ENCODE measurements at places on chromosomes 12 and 14.

GRCh38 chr14:23167116-23167847, 16.2 kb downstream of the SLC7A8 start:
- peak; percentile 56 for DNase-seq
- H3K27ac ChIP-seq, result no peak overlapping the region
- H3K27me3 ChIP-seq, result no peaks in the 10 kb centered on the region
- peaks cover 13% of the 10 kb centered on the region for H3K36me3 ChIP-seq
- no peaks in the 10 kb centered on the region for H3K4me1 ChIP-seq
- H3K4me3 ChIP-seq, result no peak overlapping the region

DNA sequence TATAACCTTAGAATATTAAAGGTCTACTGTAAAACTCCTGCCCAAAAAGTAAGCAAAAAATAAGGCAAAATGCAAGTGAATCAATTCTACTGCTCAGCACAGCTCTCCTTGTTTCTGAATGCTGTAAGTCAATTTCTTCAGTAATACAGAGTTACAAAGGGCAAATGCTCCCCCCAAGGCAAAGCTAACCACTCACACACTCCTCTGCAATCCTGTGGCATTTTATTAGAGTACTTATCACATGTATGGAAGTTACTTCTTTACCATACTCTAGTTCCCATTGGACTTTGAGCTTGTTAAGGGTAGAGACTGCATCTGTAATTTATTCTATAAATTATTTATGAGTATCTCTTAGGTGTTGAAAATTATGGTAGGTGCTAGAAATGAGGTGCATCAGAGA, 27.2 kb downstream of the SEL1L start:
- no peak for DNase-seq
- peaks cover 57% of the 10 kb centered on the region for H3K36me3 ChIP-seq

DNA sequence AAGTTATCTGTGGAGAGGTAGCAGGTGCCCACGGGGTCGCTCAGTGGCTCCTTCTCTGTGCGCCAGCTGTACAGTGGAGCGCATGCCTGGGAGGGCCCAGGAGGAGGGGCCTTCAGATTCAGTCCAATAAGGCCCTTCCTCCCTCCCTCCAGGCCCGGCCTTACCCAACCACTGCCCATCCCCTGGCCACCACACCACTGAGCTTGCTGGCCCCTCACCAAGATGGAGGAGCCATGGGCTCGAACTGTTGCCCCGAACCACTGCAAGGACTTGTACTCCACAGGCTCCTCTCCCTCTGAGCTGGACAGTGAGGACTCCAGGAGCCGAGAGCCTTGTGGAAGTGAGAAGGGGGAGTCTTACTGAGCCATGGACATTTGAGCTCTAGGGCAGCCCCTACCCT, 9.8 kb downstream of the ITGA5 start:
- H3K27ac ChIP-seq, result peak overlapping the region; percentile 11
- no peak overlapping the region for H3K4me3 ChIP-seq
- DNase-seq, result no peak

- peak; percentile 57 for DNase-seq
- no peaks in the 10 kb centered on the region for H3K27me3 ChIP-seq
- peak within 1 kb of the TSS; percentile 68 for H3K4me3 ChIP-seq
- H3K27ac ChIP-seq, result peak within 1 kb of the TSS; percentile 79
- H3K36me3 ChIP-seq, result no peaks in the 10 kb centered on the region
Measured at GRCh38 chr12:57941165-57941894, at the start of gene ATP23. ATP23 (plus strand) TSS chr12:57941567; CDS start chr12:57941702, 135 bp downstream.

DNA sequence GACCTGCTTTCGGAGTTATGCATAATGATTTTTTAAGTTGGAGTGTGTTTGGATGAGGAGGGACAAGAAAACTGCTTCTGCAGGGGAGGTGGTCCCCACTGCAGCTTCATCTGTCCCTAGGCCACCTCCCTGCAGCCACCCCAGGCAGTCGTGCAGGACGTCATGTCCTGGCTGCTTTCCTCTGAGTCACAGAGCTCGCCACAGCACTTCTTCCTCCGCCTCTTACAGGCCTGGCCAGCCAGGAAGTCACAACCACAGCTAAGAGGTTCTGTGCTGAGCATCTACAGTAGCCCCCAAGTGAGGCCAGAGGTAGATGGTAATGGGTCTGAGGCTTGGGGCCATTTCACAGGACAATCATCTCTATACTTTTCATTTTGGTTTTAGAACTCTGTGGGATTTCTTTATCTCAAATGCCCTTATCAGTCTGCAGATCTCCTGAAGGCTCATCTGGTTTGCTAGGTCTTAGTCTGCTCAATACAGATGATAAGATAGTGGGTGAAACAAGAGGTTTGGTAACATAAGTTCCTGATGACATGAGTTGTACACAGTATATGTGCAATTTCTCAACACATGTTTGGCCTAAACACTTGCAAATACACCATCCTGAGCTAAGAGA, 106.4 kb downstream of the ARF6 start:
- H3K36me3 ChIP-seq, result no peaks in the 10 kb centered on the region
- peak; percentile 89 for DNase-seq
- H3K27ac ChIP-seq, result peak overlapping the region; percentile 97

GRCh38 chr14:59057551-59057950, 130.9 kb upstream of the DAAM1 start:
- H3K27me3 ChIP-seq, result no peaks in the 10 kb centered on the region
- H3K4me1 ChIP-seq, result no peaks in the 10 kb centered on the region
- H3K4me3 ChIP-seq, result no peak overlapping the region
- no peak for DNase-seq
- H3K36me3 ChIP-seq, result no peaks in the 10 kb centered on the region
- H3K27ac ChIP-seq, result no peak overlapping the region

- H3K27ac ChIP-seq, result peak overlapping the region; percentile 48
- H3K4me1 ChIP-seq, result peaks cover 29% of the 10 kb centered on the region
- no peaks in the 10 kb centered on the region for H3K36me3 ChIP-seq
- no peak for DNase-seq
- no peaks in the 10 kb centered on the region for H3K27me3 ChIP-seq
Measured at GRCh38 chr12:92030618-92031017, 115.0 kb downstream of the BTG1 start.

- no peak for DNase-seq
- H3K27ac ChIP-seq, result no peak overlapping the region
- H3K27me3 ChIP-seq, result no peaks in the 10 kb centered on the region
- H3K4me3 ChIP-seq, result no peak overlapping the region
- H3K4me1 ChIP-seq, result no peaks in the 10 kb centered on the region
Measured at GRCh38 chr14:88746052-88746451, 46.7 kb downstream of the EML5 start.

DNA sequence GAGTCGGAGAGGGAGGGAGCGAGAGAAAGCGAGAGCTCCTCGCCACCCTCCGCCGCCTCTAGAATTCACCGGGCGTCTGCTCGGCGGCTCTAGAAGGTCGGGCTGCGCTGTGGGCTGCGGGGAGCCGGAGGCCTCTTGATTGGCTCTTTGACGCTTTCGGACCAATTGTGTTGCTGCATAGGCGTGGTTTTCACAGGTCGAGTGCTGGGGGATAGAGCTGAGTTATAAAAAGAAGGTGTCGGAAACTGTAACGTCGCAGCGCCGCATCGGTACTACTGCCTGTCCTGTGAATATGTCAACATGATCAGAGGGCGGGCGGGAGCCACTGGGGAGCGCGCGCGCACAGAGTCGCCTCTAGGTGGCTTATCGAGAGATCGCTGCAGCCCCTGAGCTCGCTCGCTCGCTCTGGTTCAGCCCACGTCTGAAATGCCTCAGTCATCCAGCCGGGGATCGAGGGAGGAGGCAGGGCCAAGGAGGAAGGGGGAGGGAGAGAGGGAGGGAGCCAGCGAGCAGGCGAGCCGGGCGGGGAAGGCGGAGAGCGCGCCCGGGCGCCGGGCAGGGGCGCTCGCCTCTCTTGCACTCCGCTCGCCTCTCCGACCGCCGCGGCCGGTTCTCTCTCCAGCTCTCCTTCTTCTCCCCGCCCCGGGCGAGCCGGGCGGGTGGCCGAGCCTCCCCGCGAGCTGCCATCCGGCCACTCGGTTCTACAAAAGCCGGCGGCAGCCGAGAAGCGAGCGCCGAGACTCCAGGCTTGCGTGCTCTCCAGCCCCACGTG, at the start of gene TBX3:
Gene TBX3, minus strand, starts transcription at position 78 of the 772 bp plus-strand sequence. CDS start 975 bp downstream, outside the sequence.
- H3K27me3 ChIP-seq, result peaks cover 9% of the 10 kb centered on the region
- peaks cover 9% of the 10 kb centered on the region for H3K4me1 ChIP-seq
- DNase-seq, result peak; percentile 73
- H3K36me3 ChIP-seq, result no peaks in the 10 kb centered on the region

DNA sequence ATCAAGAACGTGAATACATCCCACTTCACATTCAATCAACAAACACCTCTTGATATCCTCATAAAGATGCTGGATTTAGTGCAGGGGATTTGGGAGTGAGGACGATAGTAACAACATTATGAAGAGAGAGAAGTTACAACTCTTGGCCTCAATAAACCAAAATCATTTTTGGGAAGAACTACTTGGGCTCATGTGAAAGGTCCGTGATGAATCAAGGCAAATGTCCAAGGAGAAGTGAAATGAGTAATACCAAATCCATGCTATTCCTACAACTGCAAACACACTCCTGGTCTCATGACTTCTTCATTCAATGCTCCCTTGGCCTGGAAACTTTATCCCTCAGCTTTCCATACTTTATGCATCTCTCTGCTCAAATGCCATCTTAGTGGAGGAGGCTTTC, 162.0 kb upstream of the LMNTD1 start:
- no peaks in the 10 kb centered on the region for H3K4me1 ChIP-seq
- DNase-seq, result no peak
- H3K36me3 ChIP-seq, result no peaks in the 10 kb centered on the region
- H3K4me3 ChIP-seq, result no peak overlapping the region
- no peaks in the 10 kb centered on the region for H3K27me3 ChIP-seq

All from ascending aorta (tissue), 2 donors.